ENCODE measurements at places on chromosomes 6 and 20.

DNA sequence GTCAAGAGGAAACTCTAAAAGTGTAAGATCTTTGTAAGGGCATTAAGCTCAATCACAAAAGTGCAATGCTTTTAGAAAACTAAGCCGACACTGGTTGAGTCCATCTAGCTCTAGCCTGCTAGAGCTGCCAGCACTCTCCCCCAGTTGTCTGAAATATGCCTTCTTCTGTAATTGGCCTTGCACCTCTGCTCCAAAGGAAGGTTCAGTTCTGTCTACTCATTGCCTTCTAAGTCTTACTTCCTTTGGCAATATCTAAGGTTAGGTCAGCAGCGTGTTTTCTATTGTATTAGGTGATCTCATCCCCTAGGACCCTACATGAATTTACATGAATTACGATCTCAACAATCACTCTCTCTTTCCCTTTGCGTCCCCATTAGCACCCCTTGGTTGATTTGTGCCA is 378.6 kb downstream of the CBLN4 start:
- DNase-seq = no peak

DNA sequence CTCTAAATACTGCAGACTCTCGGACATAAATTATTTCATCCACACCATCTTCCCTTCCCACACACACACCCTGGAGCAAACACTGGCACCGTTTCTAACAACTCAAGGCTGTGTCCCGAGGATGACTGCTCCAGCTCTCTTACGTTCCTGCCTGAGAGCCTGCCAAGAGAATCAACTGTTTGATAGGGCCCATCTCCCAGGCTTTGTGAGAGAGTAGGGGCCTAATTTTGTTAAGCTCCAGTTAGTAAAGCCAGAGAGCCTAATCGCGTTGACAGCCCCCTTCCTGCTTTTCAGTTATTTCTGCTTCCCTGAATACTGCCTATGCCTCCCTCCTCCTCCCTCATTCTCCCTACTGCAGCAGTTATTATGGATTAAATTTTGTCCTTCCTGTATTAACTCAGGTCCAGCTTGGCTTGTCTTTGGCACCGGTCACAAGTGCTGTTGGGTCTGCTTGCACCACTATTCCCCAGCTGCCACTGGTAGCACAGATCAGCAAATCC is 118.1 kb upstream of the TMEM181 start:
- no peak for DNase-seq

- no peak for DNase-seq
These were observed 29.4 kb downstream of the MRPL14 start for GRCh38 chr6:44097782-44098317.

DNA sequence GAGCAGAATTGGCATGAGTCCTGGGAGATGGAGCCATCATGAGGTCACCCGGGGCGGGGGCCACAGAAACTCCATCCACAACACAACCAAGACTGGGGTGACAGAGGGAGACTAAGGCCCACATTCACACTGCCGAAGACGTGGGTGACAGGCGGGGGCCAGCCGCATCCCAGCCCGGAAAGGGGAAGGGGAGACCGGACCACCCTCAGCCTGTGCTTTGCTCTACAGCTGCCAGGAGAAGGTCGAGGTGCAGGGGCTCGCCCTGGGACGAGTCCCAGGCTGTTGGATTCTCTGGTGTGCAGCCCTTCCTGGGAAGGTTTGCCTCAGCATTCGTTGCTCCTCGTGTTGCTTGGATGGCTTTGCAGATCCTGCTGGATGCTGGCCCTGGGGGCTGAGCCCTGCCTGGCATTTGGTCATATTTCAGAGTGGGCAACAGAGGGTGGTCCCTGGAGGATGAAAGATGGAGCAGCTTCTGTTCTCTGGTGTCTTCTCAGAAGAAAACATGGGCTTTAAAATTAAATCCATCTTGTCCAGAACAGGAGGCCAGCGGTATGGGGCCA is 328.9 kb downstream of the TAF4 start:
- DNase-seq = no peak

- no peak for DNase-seq
These were observed 2.9 kb downstream of the CHRNA4 start for GRCh38 chr20:63357921-63358905.

GRCh38 chr20:45946149-45946970 is 11.9 kb downstream of the PCIF1 start:
- DNase-seq = no peak

DNA sequence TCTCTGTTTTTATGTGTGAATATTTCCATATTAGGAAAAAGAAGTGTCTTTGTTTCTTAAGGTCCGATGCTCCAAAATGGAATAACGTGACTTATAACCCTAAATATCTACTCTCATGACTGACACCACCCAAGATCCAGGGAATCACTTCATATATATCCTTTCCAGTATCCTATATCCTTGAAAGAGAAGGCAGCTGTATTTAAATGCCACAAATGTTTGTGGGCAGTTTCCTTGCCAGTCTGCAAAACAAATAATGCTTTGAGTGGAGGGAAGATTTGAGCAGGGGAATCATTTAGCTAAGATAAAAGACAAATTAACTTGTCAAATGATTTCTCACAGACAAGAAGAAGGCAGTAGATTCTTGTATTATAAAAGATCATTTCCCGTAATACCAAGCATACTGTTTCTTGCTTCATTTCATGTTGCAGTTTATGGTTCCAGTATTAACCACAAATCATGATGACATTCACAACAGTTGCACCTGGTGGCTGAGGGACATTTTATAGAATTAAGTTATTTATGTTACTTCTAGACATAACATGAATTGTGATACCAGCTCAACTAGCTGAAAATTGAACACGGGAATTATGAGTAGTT is 30.0 kb upstream of the FABP7 start:
- no peak for DNase-seq

GRCh38 chr20:11687546-11688292 is 230.0 kb upstream of the BTBD3 start:
- no peak for DNase-seq

DNA sequence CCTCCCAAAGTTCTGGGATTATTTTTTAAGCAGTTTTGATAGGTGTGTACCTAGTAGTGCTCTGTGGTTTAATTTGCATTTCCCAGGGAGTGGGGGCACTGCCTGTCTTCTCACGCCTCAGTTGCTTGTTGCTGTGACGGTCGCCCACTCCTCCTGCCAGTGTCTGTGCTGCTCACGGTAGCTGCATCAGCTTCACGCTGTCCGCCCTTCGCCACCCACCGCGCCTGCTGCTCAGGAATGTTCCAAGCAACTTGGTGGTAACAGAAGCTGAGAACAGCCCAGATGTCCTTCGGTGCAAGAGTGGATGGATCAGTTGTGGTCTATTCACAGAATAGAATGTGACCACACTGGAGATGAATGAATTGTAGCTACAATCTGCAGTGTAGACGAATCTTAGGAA is 22.9 kb downstream of the DNAJC5 start:
- DNase-seq = no peak

DNA sequence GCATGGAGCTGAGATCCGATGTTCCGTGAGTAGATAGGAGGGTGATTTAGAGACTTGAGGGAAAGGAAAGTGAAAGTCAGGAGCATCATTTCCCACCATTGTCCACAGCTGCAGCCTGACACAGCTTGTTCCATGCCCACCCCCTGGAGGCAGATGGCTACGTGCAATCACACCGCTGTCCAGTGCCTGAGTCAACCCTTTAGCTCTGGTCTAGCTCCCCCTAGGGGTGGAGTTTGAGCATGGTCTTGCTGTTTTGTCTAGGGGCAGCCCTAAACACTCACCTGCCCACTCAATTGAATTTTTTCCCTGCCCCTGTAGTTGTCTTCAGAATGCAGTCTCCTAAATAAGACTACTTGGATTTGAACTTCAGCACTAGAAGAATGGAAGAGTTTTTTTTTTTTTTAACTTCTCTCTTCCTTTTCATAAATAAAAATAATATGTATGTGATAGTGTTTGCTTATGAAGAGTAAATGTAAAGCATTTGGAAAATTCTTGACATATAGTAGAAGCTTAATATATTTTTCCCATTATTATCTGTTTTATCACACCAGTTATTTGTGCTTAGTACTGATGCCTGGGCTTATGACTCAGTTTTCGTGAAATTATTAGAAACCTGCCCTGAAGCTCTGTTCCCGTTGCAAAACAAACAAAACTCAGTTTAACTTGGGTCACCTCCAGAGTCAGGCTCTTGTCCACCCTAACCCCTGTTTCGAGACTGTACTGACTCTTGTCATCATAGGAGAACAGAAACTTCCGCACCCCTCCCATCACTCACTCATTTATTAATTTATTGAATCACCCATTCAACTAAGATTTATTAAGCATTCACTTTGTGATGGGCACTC is 814.8 kb downstream of the MAFB start:
- DNase-seq = no peak

DNA sequence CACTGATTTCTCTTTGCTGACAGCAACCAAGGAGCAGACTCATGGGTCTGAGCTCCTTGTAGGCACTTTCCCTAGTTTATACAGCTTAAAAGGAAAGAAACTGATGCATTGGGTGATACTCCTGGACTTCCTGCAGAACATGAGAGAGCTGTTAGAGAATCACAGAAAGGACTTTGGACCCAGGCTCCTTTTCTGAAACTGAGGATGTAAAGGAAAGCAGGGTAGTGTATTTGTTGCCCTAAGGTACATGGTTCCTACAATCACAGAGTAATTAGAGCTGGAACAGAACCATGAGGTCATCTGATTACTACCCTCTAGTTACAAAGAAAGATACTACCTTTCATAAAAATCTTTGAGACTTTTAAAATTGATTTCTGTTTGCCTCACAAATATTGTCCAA is 477.1 kb upstream of the SPTLC3 start:
- no peak for DNase-seq

DNA sequence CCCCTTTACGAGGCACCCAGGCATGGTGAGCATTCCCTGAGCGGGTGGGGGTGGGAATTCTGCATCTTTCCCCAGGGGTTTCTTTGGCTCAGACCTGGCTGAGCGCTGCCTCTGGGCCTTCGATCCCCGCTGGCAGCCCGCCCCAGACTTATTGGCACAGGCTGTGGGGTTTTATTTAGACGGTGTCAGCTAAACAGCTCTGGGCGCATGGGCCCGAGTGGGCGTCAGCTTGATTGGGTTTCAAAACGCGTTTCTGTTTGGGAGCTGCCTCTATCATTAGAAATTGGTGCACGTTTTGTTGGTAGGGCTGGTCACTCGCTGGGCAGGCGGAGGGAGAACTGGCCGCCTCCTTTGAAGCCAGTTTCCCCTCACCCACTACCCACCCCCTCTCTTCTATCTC is 21.0 kb downstream of the PMEPA1 start:
- DNase-seq = no peak

GRCh38 chr20:50303573-50304500 is 113.2 kb downstream of the CEBPB start:
- DNase-seq = no peak

GRCh38 chr20:62788607-62789006 is 7.7 kb upstream of the MRGBP start:
- DNase-seq = no peak

DNA sequence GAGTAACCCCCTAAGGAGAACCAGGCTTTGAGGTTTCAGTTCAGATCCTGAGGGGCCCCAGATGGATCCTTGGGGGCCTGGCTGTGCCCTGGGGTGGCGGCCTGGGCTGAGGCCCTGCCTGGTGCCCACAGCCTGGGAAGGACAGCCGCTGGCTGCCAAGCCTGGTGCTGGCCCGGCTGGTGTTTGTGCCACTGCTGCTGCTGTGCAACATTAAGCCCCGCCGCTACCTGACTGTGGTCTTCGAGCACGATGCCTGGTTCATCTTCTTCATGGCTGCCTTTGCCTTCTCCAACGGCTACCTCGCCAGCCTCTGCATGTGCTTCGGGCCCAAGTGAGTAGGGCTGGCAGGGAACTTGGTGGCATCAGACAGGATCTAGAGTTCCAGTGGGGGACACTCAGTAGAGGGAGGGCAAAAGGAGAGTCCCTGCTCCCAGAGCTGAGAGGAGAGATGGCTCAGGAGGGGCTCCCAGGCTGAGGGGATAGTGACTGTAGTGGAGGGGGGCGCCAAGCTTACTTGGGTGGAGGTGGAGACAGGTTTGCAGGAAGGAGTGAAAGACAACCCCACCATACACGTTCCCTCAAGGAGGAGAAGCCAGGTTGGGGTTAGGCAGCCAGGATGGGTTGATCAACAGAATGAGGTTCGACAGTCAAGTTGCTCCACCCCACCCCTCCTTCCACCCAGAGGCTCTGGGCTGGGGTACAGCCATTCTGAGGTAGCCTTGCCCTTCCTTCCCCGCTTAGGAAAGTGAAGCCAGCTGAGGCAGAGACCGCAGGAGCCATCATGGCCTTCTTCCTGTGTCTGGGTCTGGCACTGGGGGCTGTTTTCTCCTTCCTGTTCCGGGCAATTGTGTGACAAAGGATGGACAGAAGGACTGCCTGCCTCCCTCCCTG is 9.5 kb downstream of the SLC29A1 start:
- no peak for DNase-seq

- no peak for DNase-seq
These were observed 29.1 kb upstream of the LMBRD1 start for GRCh38 chr6:69825904-69826303.

DNA sequence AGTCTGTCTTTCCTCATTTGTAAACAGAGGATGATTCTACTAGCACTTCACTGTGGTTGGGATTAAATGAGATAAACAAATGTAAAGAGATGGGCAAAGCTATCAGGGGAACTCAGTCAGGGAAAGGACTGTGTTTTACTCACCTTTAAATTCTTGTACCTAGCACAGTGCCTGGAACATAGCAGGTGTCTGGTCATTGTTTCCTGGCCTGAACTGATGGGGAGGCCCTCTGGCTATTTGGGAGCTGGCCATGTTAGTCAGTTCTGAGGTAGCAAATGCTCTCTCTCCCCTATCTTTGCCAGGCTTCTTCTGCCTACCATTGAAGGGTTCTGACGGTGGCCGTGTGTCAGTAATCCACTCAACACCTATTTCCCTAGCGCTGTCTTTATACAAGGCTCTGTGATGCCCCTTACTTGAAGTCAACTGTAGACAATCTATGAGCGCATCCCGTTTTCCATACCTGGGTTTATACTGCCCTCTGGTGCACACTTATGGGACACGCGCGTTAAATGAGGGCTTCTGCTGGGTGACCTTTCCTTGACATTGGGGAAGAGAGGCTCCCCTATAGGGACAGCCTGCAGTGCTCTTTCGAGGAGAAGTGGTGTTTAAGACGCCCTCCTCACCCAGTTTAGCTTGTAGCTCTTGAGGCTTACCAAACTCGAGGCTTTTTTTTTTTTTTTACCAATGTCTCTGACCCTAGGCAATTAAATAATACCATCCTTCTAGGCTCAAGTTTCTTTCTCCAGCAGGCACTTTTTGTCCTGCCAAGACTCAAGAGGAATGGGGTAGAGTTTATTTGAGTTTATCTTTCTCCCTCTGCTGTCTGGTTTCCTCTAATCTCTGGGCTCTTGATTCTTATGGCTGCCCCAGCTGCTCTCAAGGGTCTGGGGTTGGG is 4.0 kb upstream of the SPATS1 start:
- peak; percentile 61 for DNase-seq

- DNase-seq = no peak
These were observed 9.6 kb upstream of the MANBAL start for GRCh38 chr20:37279820-37280219.

- DNase-seq = no peak
These were observed 17.9 kb downstream of the EDN3 start for GRCh38 chr20:59318201-59318790.

GRCh38 chr20:60687213-60687612 is 564.8 kb upstream of the CDH4 start:
- DNase-seq = no peak

- no peak for DNase-seq
These were observed 129.8 kb upstream of the SMLR1 start for GRCh38 chr6:130697271-130697994.

GRCh38 chr20:41001497-41001896 is 27.1 kb upstream of the TOP1 start:
- DNase-seq = no peak

- DNase-seq = no peak
These were observed 9.4 kb upstream of the STX11 start for GRCh38 chr6:144140867-144141266.

GRCh38 chr20:10579942-10580341 is 93.9 kb downstream of the JAG1 start:
- no peak for DNase-seq
